Activated CD4-positive, alpha-beta memory T cell treated with anti-CD3 and anti-CD28 coated beads, Interleukin-2, amount 10 ng/mL, durations not matched to agents 7 days and 5 days (primary cell): ENCODE measurements at places on chromosomes 16 and 17. TPM values are rescaled to one million over a fixed set of nuclear protein-coding genes. Genes with fewer than 3 reads are reported as not detected.

DNA sequence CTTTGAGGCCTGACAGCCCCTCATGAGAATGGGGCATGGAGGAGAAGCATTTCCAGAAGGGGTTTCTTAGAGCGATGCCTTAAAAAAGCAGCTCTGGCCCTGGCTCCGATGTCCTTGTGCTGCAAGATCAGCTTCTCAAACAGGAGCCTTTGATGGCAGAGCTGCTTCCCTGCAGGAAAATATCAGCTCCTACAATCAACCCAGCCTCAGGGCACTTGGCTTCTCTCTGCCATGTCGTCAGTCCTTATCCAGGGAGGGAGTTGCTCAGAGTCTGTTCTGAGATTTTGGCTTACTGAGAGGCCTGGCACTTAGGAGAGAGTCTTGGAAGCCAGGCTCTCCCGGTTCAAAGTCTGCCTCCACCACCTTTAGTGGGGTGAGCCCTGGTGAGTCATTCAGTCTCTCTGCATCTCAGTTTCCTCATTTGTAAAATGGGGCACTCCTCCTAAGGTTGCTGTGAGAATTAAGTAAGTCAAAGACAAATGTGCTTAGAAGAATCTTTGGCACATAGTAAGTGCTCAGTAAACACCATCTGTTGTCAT, 184.4 kb downstream of the HAPSTR1 start:
- H3K27me3 ChIP-seq = no peaks in the 10 kb centered on the region
- H3K36me3 ChIP-seq = no peaks in the 10 kb centered on the region
- DNase-seq = no peak
- no peak overlapping the region for H3K27ac ChIP-seq
- H3K4me1 ChIP-seq = no peaks in the 10 kb centered on the region

GRCh38 chr17:79183293-79184158, 108.9 kb downstream of the ENGASE start:
- no peak overlapping the region for H3K27ac ChIP-seq
- peaks cover 32% of the 10 kb centered on the region for H3K27me3 ChIP-seq
- no peaks in the 10 kb centered on the region for H3K36me3 ChIP-seq
- no peaks in the 10 kb centered on the region for H3K4me1 ChIP-seq
- no peak overlapping the region for H3K4me3 ChIP-seq

DNA sequence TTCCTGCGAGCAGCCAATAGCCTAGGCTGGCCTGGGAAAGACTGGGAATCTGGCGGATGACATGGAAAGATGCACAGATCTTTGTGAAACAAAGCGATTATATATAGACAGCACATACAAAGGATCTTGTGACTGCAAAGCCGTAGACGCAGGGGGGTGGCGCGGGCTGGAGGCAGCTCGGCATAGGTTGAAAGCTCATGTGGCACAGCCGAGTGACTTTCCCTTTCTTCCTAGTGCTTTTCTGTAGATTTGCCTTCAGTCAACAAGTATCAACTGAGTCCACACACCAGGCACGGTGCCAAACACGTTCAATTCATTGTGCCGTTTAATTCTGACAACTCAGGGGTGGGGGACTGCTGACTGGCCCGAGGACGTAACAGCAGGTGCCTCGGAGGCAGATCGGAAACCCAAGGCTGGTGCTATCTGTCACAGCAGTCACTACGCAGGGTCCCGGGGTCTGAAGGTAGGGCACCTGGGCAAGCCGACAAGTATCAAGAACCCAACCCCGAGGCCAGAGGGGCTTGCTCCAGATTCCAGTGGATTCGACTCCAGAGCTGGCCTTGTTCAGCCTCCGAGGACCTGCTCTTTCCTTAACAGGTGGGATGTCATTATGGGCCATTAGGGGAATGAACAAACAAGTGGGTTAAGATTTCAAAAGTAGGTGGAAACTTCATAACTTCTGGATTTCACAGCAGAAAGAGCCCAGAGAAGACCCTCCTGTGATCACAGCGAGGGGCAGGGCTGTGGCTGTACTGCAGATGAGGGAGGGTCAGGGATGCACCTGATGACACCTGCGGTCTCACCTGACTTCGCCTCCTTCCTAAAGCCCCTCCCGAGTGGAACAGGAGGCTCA, 5.9 kb downstream of the PAM16 start:
- peak overlapping the region; percentile 6 for H3K27ac ChIP-seq
- H3K4me1 ChIP-seq = peaks cover 10% of the 10 kb centered on the region
- no peaks in the 10 kb centered on the region for H3K27me3 ChIP-seq
- H3K4me3 ChIP-seq = no peak overlapping the region

CLCN7 gene
- 49.4 TPM for total RNA-seq

RGS9 gene
- total RNA-seq = 30.4 TPM
